CD4-positive, alpha-beta T cell treated with Interferon gamma for 1 hour (primary cell): ENCODE measurements at places on chromosomes 6 and 20.
A peak's percentile ranks its signal among the peaks of the same experiment; 100 is the strongest.

DNA sequence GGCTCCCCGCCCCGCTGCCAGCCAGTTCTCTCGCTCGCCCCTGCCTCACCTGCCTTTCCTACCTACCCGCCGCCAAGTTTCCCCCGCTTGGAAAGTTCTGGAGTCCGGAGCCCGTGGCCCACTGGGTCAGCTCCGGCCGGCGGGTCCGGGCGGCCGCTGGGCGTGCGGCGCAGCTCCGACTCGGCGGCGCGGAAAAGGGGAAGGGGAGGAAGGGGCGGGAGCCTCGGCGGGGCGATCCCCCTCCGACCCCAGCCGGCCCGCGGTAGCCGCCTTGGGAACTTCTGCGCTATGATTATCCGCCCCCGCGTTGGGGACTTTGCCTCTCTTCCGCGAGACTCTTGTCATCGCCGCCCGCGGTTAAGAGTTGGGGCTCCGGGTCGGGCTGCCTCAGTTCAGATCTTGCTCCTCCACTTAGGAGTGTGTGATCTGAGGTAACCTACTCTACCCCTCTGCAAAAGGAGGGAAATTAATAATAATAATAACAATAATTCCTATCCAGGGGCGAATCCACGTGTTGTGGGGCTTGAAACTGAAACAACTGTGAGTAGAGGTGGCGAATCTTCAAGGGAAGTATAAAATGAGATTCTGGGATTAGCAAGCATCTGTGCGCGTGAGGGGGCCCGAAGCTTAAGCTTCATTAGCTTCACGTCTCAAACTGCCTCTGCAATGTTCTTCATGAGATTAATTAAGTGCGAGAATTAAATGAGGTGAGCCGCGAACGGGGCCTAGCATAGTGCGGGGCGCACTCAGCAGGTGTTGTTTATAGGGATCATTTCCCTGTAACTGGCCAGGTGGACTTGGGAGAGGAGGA is 30.8 kb downstream of the SF3B5 start:
- peak; percentile 36 for DNase-seq

GRCh38 chr6:135022050-135022697 is 32.4 kb downstream of the HBS1L start:
- DNase-seq, result no peak

GRCh38 chr6:50543666-50544065 is 169.7 kb upstream of the TFAP2D start:
- DNase-seq, result no peak

DNA sequence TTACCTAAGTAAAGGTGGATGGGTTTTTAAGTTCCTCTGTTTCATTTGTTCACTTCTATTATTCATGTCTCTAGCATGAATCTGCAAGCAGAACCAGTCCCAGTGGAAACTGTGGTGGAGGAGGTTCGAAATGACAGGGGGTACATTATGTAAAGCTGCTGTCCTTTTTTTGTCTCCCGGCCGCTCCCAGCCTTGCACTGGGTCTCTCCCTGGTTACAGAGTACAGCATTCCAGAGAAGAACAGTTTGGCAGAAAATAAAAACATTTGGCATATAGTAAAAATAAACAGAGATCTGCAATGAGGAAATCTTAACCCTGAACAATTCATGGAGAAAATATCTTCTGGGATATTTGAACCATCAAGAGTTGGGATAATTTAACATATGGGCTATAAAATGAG is 34.6 kb upstream of the TAGAP start:
- no peak for DNase-seq

DNA sequence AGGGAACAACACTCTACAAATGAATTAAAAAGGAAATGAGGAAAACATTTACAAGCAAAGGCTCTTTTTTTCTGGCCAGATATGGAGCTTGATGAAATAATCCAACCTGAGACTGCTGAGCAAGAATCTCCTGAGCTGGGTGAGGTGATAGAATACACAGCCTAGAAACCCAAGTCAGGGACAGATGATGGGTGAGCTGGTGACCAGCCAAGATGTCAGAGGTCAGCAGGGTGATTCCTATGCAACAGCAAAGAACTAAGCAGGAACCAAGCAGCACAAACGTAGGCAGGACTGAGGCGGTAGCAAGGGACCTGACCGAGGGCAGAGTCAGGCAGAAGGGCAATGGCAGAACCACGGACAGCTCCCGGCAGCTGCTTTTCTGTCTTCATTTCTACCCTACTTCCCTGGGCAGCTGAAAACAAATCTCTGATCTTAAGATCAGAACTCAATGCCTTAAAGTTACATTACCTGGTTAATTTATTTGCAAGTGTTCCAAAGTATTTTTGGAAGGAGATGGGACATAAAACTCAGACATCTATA is 75.1 kb downstream of the CDC40 start:
- no peak for DNase-seq

GRCh38 chr20:60113771-60114170 is 155.5 kb downstream of the CDH26 start:
- DNase-seq, result no peak

DNA sequence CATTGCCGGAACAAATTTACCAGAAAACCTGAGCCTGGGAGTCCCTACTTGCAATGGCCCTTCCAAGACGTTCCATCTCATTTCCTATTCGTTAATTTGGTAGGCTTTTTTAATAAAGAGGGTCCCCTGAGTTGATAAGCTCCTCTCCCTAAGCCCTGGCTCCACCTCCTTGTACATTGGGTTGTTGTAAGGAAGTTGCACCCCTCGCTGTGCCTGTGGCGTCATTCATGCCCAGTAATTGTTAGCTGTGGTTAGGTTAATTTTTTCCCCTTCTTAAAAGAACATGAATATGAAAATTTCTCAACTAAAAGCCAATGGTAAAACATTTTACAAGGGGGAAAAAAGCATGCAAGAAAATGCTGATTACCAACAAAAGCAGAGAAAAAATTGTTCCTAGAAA is 91.9 kb downstream of the SLC24A3 start:
- DNase-seq, result no peak

GRCh38 chr6:111888928-111889695 is 15.9 kb upstream of the FYN start:
- no peak for DNase-seq

- DNase-seq, result no peak
Measured at GRCh38 chr20:4947817-4948559, 53.3 kb downstream of the SLC23A2 start.

DNA sequence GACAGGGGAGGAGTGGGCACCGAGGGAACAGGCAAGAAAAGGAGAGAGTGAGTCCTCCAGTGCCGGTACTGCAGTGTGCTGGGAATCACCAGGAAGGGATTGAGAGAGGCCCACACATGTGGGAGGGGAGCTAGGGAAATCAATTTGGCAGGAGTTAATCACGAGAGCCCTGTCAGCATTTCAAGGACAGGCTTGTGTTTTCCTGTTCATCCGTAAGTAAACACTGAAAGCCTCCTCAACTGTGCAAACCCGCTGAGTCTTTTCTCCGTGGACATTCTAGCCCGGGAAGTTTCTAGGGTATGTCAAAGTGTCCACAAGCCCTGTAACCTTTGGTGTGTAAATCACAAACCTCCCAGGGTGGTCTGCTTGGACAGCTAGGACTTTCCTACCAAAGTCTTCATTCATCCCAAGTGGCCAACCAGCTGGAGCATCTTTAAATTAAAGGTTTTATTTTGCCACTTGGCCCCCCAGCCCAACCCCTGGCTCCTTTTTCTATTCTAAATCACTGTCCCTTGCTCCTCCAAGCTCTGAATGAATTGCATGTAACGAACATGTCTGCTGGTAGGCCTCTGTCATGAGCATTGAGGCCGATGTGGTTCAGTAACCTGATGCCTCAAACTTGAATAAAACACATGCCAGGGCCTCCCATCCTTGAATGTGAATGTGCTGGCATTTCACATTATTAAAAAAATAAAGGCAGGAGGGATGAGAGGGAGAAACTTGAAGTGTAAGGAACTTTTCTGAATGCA is 149.1 kb downstream of the ZNF217 start:
- no peak for DNase-seq

- no peak for DNase-seq
Measured at GRCh38 chr6:14738933-14739332, 506.9 kb upstream of the JARID2 start.
